ENCODE measurements at places on chromosomes 6 and 20.

GRCh38 chr6:24686408-24686807, 19.5 kb downstream of the ACOT13 start:
- DNase-seq = no peak

DNA sequence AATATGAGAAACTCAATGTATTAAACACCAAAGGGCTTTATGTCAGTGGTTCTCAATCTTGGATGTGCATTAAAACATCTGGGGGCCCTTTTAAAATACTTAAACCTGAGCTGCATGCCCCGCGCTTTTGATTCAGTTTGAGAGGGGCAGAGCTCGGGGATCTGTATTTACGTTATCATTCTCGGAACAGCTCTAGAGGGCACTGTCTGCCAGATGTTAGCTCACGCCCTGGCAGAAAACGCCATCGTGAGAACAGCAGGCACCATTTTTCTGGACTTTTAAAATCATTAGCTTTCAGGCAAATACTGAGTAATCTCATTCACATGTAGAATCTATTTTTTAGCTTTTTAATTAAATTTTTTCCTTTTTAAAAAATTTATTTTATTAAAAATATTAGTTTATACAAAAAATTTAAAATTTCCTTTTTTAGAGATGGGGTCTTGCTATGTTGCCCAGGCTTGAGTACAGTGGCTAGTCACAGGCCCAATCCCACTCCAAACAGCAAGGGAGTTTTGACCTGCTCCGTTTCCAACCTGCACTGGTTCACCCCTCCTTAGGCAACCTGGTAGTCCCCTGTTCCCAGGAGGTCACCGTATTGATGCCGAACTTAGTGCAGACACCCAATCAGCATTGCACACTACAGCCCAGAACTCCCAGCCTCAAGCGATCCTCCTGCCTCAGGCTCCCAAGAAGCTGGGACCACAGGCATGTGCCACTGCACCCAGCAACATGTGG, 30.0 kb upstream of the ZNF133 start:
- DNase-seq = no peak

GRCh38 chr6:49813248-49813647, 26.2 kb upstream of the PGK2 start:
- DNase-seq = no peak

GRCh38 chr6:83354747-83355146, 76.1 kb downstream of the ME1 start:
- no peak for DNase-seq

DNA sequence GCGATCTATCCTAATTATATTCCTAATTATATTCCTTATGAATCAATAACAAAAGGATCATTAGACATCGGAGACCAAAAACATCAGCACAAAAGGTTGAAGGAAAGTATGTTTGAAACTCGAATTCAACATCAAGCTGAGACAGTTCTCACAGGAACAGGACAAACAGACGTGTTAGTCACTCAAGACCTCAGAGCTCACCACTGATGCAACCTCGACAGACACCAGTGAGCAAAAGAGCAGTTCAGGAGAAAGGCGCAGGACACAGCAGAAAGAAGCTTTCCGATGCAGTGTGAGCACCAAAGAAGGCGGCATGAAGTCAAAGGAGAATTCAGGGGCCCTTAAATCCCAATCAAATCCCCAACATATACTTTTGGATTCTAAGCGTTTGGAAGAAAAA, 6.3 kb upstream of the RAMACL start:
- peak; percentile 68 for DNase-seq

Data from suppressor macrophage (primary cell).